Type B pancreatic cell (in vitro differentiated cells): ENCODE measurements at places on chromosomes 16 and 17.

DNA sequence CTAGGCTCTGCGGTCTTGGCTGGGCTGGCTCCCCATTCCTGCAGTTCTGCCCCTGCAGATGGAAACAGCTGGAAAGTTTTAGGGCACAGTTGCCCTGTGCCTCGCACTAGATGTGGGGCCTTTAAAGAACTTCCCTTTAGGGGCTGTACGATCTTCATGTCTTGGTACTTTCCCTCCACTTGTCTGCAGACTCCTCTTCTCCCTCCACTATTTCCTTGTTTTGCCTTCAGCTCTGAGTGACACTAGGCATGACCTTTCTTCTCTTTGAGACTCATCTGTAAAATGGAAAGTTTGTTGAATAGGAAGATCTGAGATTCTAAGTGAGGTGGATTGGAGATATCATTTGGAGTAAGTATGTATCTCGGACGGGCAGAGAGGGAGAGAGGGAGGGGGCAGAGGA is 6.3 kb upstream of the TAC4 start:
- DNase-seq = no peak

GRCh38 chr16:58016840-58017446 is 8.6 kb upstream of the MMP15 start:
- DNase-seq = no peak

- DNase-seq = no peak
These were observed 357.3 kb upstream of the XYLT1 start for GRCh38 chr16:17828012-17828411.

DNA sequence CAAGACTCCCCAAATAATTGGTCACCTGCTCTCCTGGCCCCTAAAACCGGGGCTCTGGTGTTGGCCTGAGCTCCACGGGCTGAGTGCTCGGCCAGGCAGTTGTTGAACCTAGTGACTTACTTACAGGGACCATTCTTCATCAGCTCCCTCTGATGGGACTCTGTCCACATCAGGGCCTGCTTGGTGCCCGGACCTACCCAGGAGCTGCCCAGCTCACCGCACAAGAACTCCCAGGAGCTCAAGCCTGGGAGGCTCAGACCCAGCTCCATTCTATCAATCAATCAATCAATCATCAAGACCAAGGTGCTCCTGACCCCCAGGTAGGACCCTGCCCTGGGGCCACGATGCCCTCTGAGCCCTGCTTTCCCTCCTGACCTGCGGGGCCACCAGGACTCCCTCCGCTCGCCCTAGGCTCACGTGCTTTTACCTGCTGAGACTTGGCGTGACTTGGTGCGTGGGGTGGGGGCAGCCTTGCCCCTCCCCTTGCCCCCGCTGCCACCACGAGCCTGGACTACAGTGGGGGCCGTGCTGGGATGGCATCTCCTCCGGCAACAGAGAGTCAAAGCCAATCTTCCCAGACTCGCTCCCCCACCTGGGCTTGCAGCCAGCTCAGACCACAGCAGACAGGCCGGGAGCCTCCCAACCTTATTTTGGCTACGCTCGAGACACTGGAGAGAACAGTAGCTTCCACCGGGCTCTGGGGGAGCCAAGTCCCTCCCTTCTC is 15.7 kb downstream of the IL34 start:
- DNase-seq = no peak

DNA sequence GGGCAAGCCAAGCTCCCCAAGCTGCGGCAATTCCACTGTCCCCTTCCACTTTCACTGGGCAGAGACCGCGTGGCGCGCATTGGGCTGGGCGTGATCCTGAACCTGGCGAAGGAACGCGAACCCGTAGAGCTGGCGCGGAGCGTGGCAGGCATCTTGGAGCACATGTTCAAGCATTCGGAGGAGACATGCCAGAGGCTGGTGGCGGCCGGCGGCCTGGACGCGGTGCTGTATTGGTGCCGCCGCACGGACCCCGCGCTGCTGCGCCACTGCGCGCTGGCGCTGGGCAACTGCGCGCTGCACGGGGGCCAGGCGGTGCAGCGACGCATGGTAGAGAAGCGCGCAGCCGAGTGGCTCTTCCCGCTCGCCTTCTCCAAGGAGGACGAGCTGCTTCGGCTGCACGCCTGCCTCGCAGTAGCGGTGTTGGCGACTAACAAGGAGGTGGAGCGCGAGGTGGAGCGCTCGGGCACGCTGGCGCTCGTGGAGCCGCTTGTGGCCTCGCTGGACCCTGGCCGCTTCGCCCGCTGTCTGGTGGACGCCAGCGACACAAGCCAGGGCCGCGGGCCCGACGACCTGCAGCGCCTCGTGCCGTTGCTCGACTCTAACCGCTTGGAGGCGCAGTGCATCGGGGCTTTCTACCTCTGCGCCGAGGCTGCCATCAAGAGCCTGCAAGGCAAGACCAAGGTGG is 9.8 kb downstream of the SARM1 start:
- no peak for DNase-seq

GRCh38 chr16:4513086-4513860 is 25.3 kb downstream of the CDIP1 start:
- DNase-seq = no peak
